RPMI8226 (cell line): ENCODE measurements at places on chromosomes 4 and X.

- no peak for DNase-seq
These were observed 74.6 kb downstream of the SHISA3 start for GRCh38 chr4:42471896-42472295.

- no peak for DNase-seq
These were observed 35.8 kb downstream of the LRP2BP start for GRCh38 chr4:185359767-185360446.

DNA sequence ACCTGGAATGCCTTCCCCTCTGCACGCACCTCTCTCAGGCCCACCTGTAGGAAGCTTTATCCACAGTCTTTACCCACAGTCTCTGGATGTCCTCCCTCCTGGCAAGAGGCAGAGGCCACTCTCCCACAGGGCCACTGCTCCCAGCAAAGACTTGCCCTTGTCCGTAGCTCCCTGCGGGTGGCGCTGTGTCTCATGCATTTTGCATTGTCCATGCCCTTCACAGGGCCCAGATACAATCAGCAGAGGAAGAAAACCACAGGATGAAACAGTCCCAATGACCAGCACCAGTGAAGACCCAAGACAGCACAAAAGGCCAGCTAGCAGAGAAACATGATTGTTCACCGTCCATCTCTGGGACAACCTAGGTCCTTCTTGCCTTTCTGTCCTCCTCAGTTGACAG lies 2.1 kb upstream of the NSG1 start:
- peak; percentile 27 for DNase-seq

DNA sequence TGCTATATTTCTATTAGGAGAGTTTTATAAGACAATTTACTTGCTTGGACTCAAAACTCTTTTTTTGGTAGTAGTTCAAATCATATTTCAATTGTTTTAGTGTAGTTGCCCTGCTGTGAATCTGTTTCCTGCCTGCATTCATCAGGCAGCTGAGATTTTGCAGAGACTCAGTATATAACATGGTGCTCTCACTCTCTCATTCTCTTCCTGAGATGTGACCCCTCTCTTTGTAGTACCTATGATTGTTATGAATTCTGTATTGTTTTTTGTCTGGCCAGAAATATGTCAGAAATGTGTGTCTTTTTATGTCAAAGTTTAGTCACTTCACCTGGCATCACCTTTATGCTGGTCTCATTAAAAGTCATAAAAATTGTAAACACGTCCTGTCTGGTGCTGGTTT lies 374.0 kb downstream of the RAPGEF2 start:
- no peak for DNase-seq

DNA sequence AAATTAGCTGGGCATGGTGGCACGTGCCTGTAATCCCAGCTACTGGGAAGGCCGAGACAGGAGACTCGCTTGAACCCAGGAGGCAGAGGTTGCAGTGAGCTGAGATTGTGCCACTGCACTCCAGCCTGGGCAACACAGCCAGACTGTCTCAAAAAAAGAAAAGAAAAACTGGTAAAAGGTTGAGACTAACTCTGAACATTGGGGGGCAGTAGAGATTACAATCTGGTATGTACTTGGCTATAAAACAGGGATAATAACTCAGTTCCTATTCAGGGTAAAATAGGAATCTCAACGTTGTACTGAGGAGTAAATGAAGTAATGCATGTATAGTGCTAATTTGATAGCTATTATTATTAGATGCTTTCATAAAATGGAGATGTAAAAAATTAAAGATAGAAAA lies 12.5 kb upstream of the KLF8 start:
- peak; percentile 13 for DNase-seq

- DNase-seq = no peak
These were observed 218.7 kb upstream of the HS3ST1 start for GRCh38 chr4:11647433-11647832.

DNA sequence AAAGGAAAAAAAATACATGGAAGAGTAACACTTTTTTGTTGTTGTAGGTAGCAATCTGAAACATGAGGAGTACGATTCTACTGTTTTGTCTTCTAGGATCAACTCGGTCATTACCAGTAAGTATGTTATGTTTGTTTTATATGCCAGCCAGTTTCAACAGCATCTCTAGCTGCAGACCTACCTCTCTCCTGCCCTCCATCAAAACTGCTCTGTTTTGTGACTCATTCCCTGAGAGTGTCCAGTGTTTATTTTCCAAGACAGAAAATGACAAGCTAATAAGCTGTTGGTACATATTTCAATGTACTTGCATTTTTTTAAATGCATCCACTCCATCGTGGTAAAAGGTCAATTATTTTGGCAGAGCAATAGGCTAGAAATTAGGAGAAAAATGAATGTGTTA lies 347 bp downstream of the AMTN start:
- no peak for DNase-seq

- peak; percentile 8 for DNase-seq
These were observed 379.7 kb downstream of the TLL1 start for GRCh38 chr4:166252487-166253402.

GRCh38 chrX:143634309-143634662 lies 1.6 kb downstream of the SLITRK4 start:
- no peak for DNase-seq

DNA sequence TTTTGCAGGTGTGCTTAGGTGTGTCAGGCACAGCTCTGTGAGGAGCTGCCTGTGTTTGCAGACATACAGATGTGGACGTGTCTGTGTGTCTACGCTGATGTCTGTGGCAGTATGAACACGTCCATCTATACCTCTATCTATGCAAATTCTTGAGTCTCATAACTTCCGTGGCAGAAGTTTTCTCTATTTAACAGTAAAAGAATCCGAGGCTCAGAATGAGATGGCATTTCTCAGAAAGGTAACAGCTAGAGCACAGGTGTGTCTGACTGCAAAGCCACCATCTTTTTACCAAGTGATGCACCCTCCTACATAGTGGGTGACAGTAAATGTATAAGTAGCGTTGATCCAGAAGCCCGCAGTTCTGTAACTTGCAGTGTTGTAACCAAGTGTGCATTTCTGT lies 39.9 kb upstream of the CYP4V2 start:
- DNase-seq = no peak

DNA sequence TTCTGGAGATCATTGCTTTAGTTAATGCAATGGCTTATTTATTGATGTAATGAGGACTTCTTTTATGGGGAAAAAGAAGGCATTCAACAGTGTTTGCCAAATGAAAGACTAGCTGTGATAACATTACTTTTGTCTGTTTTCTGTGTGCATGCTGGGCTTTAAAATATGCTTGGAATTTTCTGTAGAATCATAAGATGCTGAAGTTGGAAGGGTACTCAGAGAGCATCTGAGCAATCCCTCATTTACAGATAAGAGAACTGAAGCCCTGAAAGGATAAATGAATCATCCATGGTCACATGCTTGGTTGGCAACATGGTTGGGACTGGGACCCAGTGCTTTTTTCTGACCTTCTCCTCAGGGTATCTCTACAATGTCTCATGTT lies 31.4 kb upstream of the PITX2 start:
- DNase-seq = no peak

DNA sequence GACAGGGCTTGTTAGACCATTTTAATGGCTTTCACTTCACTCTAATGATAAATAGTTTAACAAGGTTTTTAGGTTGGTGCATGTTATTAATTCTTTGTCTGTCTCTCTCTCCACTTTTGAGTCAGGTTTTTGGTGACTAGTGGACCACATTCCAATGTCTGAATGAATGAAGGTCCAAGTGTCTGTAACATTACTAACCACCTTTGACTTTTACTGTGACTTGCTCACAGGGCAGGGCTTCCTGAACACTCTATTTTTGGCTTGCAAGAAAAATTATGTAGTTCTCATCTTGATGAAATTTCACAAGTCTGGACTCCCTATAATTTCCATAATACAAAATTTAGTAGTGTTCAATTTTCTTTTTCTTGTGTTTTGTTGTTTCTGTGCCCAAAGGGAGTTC lies 78.9 kb upstream of the BMPR1B start:
- DNase-seq = no peak

GRCh38 chr4:121243485-121243884 lies 79.4 kb upstream of the TNIP3 start:
- no peak for DNase-seq

DNA sequence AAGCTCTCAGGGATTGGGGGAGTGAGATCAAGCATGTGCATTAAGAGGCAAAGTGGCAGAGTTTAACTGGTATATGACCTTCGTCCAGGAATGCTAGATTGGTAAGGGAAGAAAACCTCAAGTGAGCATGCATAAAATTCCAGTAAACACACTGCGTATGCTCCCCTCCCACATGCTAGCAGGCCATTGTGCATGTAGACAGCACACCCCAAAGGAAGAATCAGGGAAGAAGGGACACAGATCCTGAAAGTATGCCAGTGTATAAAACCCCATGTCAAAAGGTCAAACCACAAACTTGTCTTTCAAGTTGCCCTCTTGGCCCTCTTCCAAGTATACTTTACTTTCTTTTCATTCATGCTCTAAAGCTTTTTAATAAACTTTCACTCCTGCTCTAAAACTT lies 405.2 kb upstream of the CNKSR2 start:
- no peak for DNase-seq

- DNase-seq = peak; percentile 72
These were observed 108.6 kb downstream of the TBL1X start for GRCh38 chrX:9573282-9574106.

DNA sequence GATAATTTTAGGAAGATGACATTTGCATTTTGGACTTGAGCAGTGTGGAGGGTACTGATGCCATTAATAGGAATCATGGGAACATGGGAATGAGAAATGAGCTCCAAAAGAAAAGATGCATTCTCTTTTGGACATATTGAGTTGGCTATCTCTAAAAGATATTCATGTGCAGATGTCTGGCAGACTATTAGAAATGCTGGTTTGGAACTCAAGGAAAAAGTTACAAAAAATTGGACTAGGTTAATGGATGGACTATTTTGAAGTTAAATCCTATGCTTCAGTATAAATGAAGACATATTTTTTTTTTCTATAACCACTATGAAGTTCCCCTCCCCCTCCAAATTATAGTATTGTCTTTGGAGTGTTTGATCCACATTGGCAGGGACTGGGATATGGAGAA lies 3.6 kb upstream of the LIMCH1 start:
- no peak for DNase-seq

GRCh38 chrX:115345615-115346014 lies 56.1 kb downstream of the LUZP4 start:
- DNase-seq = no peak

- DNase-seq = no peak
These were observed 182.9 kb downstream of the COX18 start for GRCh38 chr4:72886602-72887001.

GRCh38 chr4:122861172-122861943 lies 34.7 kb downstream of the FGF2 start:
- DNase-seq = no peak

DNA sequence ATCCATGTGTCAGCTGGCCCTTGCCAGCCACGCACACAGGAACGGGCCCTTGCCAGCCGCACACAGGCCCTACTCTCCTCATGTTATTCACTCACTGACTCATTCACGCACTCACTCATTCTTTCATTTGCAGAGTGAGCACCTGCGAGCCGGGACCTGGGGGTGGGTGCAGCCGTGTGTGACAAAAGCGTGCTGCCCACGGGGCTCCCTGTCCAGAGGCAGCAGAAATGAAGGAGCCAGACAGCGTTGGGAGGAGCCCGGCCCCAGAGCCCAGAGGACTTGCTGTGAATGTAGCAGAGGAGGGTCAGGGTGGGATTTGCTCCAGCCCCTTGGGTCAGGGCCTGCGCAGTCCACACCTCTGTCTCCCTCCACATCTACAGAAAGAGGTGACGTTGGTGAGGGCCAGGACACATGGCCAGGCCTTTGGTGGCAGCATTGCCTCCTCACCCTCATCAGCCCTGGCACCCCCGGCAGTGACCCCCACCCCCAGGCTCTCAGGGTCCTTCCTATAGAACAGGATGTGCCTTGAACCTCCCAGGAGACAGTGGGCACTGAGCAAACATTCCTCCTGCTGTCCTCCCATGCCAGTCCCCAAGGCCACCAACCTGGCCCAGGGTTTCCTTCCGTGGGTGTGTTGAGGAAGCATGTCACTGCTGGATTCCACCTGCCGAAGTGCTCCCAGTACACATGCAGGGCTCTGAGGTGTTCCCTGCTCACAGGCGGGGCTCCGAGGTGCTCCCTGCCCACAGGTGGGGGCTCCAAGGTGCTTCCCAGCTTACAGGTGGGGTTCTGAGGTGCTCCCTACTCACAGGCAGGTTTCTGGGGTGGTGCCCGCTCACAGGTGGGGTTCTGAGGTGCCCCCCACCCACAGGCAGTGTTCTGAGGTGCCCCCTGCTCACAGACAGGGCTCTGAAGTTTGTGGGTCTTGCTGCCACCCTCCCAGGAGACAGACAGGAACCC lies 105.7 kb downstream of the HMX1 start:
- DNase-seq = no peak

DNA sequence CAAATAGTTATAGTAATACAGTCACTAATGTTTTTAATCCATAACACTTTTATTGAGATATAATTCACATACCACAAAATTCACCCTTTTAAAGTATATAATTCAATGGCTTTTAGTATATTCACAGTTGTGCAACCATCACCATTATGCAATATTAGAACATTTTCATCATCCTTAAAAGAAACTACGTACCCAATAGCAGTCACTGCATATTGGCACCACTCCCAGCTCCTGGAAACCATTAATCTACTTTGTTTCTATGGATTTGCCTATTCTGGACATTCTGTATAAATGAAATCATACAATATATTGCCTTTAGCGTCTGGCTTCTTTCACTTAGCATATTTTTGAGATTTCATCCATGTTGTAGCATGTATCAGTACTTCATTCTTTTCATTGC lies 99.3 kb downstream of the AMMECR1 start:
- DNase-seq = no peak

GRCh38 chr4:84238247-84239090 lies 260.6 kb downstream of the NKX6-1 start:
- no peak for DNase-seq

DNA sequence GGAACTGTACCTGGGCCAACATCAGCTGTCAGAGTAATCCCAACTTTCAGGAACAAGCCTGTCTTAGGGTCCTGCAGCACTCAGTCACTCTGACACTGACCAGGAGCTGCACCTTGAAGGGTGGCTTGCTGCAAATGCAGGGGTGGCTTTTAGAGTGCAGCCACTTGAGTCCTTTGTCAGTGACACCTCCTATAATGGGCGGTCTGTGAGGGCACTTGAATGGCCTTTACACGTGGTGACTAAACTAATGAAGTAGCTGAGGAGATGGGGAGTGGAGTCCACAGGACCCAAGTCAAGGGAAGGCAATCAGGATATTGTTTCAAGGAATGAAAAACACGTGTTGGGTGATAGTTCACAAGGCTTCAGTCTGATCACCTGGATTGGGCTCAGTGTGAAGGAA lies 11.1 kb upstream of the LNX1 start:
- DNase-seq = no peak

- no peak for DNase-seq
These were observed 55.1 kb downstream of the SH3RF1 start for GRCh38 chr4:169215656-169216055.

- no peak for DNase-seq
These were observed 145.7 kb upstream of the NUDT6 start for GRCh38 chr4:123068081-123068480.
